ENCODE measurements at places on chromosomes 1 and 21. TPM values are rescaled to one million over a fixed set of nuclear protein-coding genes. Genes with fewer than 3 reads are reported as not detected.

- no peaks in the 10 kb centered on the region for H3K4me1 ChIP-seq
- no peak overlapping the region for H3K4me3 ChIP-seq
- H3K36me3 ChIP-seq: no peaks in the 10 kb centered on the region
- H3K27me3 ChIP-seq: no peaks in the 10 kb centered on the region
- H3K27ac ChIP-seq: no peak overlapping the region
These were observed 178.1 kb downstream of the AK5 start for GRCh38 chr1:77459881-77460280.

The MAP10 gene
- 1.1 TPM for polyA plus RNA-seq

The CFAP141 gene
- polyA plus RNA-seq: not detected

- no peaks in the 10 kb centered on the region for H3K36me3 ChIP-seq
- H3K4me1 ChIP-seq: no peaks in the 10 kb centered on the region
- peak; percentile 40 for DNase-seq
These were observed 6.9 kb downstream of the HTR1D start for GRCh38 chr1:23210351-23210785.

GRCh38 chr1:156664767-156665411 lies 12.3 kb downstream of the NES start:
- no peaks in the 10 kb centered on the region for H3K27me3 ChIP-seq
- peak overlapping the region; percentile 71 for H3K27ac ChIP-seq
- H3K4me3 ChIP-seq: no peak overlapping the region
- H3K36me3 ChIP-seq: no peaks in the 10 kb centered on the region
- peak; percentile 71 for DNase-seq
- H3K4me1 ChIP-seq: peaks cover 37% of the 10 kb centered on the region

The S100A1 gene
- 332 TPM for polyA plus RNA-seq

The GPR37L1 gene
- not detected for polyA plus RNA-seq

DNA sequence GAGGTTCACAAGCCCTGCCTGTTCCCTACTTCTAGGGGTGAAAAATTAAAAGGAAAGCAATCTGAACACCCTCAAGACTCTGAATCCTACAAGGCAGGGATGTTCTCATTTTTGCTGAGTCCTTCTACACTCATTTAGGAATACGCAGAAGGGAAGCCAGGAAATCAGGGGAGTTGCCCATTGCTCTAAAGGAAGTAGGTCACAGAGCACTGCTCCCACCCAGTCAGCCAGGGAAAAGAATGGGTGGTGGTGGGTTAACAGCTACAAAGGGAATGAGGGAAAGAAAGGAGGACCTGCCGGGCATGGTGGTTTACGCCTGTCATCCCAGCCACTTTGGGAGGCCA lies 2.4 kb upstream of the CTTNBP2NL start:
- H3K36me3 ChIP-seq: no peaks in the 10 kb centered on the region
- no peak for DNase-seq
- H3K27me3 ChIP-seq: no peaks in the 10 kb centered on the region
- no peak overlapping the region for H3K4me3 ChIP-seq

The SERPINC1 gene
- 0.82 TPM for polyA plus RNA-seq

GRCh38 chr1:236429715-236430274 lies 35.7 kb downstream of the EDARADD start:
- H3K27ac ChIP-seq: no peak overlapping the region
- H3K4me3 ChIP-seq: no peak overlapping the region
- H3K36me3 ChIP-seq: no peaks in the 10 kb centered on the region
- H3K27me3 ChIP-seq: no peaks in the 10 kb centered on the region
- DNase-seq: peak; percentile 3

The KLHDC9 gene
- 32.2 TPM for polyA plus RNA-seq

- H3K4me3 ChIP-seq: no peak overlapping the region
- H3K27me3 ChIP-seq: no peaks in the 10 kb centered on the region
- no peak overlapping the region for H3K27ac ChIP-seq
- no peak for DNase-seq
- H3K36me3 ChIP-seq: no peaks in the 10 kb centered on the region
These were observed 146.9 kb upstream of the POGK start for GRCh38 chr1:166692346-166692745.

Measured in kidney (tissue), 22 donors.